Activated CD4-positive, alpha-beta T cell treated with anti-CD3 and anti-CD28 coated beads, Interleukin-2, amount 50 U/mL, for 24 hours (primary cell): ENCODE measurements at places on chromosomes 4 and X.
A peak's percentile ranks its signal among the peaks of the same experiment; 100 is the strongest.

DNA sequence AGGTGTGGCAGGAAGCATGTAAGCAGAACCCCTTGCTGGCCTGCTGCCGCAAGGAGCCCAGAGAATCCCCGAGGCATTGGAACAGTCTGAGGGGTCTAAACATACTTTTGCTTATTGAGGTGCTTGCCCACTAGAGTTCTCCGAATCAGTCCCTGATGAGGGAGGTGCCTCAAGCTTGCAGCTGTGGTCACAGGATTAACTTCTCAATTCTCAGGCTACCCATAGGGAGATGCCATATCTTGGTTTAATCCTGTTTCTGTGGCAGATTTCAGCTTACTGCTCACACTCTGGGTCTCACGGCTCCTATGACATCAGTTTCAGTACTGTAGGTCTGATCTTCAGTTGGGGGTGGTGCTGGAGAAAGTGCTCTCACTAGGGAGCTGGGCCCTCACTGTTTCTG is 39.9 kb downstream of the CCNG2 start:
- no peak for DNase-seq

DNA sequence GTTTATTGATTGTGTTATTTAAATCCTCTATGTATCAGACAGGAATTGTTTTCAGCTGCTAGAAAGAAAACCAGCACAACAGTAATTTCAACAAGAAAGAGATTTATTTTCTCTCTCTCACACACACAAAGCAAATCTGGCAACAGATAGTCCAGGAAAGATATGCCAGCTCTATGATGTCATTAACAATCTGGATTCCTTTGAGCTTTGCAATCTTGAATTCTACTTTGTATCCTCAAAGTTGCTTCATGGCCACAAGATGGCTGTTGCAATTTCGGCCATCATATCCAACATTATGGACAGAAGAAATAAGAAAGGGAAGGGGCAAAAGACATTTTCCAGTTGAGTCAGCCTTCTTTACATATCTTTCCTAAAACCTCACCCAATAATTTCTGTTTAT is 19.8 kb upstream of the FMR1 start:
- no peak for DNase-seq

DNA sequence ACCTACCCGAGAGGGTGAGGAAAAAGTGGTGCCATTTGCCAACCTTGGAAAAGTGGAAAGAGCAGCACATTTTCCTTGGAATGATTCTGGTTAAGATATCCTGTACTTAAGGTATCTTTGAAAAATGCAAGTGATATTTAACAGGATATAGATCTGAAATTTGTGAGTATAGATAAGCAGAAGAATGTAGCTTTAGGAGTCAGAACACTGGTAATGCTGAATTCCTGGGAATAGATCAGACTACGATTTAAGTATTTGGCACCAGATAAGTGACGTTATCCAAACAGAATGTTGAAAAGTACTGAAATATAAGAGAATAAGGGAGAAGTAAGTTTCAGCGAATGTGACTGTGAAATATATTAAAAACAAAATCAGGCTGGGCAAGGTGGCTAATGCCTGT is 210.1 kb downstream of the PCDH7 start:
- DNase-seq, result no peak

DNA sequence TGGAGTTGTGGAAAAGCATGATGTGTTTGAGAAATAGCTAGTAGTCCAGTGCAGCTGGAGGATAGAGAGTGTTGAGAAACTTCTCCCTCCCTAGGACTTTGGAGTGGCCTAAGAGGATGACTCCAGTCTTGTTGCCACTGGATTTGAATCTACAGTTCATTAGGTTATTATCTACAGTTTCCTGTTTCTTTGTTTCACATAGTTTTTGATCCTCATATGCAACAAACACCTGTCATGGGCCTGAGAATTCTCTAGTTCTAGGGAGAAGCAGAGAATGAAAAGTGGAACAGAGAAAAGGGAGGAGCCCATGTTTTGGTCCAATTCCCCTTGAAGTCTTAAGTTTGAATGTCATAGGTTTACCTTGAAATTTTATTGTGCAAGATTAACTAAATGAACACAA is 73.6 kb upstream of the TBC1D9 start:
- DNase-seq, result no peak

DNA sequence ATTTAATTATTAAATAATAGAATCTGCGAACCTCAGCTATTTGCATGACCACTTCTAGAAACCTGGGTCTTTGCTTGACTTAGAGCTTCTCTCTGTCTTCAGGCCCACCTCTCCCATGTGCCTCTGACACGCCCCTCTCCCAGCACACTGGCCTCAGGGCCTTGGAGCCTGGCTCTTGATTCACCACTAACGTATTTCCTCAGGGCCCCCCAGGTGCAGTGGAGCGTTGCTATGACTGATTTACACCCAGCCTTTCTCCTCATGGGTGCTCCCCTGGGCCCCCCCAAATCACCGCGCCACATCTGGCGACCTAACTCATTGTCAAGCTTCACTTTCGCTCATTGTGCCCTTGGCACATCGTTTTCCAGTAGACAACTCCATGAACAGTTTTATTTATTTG is 37.9 kb upstream of the TENM3 start:
- no peak for DNase-seq

DNA sequence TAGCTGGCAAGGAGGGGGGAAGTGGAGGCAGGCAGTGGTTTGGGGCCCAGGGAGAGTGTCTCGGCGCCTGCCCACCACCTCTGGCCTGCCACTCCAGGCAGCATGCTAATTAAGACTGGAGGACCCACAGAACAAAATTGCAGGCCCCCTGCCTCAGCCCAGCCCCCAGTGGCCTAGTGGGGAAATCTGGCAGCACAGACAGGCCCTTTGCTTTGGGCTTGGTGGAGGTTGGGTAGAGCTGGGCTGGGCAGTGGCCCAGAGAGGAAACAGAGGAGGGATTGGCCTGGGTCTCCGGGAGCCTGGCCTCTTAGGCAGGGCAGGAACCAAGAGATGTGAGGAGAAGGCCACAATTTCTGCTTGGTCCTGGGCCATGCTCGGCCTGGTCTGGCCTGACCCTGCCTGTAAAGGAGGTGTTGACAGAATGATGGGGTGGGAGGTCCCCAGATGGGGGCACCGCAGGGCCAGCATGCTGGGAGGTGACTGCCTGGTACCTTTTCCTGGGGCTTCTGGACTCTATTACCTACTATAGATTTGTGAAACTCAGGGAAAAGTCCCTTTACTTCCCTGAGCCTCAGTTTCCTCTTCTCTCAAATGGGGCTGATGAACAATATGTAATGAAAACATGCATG is 92.4 kb upstream of the PJA1 start:
- no peak for DNase-seq

DNA sequence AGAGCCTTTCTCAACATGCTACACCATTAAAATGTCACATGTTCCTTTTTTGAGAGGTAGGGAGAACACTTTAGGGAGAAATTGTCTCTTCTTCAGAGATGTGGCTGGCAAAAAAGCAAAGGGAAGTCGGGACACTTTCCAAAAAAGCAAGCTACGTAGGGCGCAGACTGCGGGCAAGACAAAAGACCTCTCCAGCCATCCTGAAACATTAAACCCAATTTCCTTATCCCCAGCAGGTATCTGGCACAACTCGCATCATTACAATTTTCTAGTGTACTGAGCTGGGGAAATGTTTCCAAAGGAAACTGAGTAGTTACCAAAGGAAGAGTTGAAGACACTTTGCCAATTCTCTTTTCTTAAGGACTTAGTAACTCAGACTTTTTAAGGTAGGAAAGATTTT is 116.0 kb downstream of the PACRGL start:
- DNase-seq, result no peak

GRCh38 chrX:134821370-134821769 is 163.1 kb upstream of the PLAC1 start:
- DNase-seq, result no peak

DNA sequence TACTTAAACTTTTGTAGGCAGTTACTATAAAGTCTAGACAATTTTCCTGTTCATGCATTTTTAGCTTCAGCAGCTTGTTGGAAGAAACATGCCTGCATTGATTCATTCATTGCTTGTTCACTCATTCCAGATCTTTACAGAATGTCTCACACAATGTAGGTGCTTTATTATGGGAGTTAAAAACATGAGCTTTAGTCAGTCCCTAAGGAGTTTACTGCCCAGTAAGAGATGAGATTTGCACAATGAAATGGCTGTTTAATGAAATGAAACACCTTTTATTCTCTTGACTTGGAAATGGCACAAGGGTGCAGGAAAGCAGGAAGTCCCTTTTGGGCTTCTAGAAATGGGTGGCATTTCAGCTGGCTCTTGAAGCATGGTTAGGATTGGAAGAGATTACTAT is 2.9 kb downstream of the NOCT start:
- DNase-seq, result no peak

- no peak for DNase-seq
These were observed 59.4 kb downstream of the REPS2 start for GRCh38 chrX:17005712-17006368.

- DNase-seq, result peak; percentile 41
These were observed 45.9 kb upstream of the CDKN2AIP start for GRCh38 chr4:183398298-183399125.
